ENCODE measurements at places on chromosomes 5 and 9.

DNA sequence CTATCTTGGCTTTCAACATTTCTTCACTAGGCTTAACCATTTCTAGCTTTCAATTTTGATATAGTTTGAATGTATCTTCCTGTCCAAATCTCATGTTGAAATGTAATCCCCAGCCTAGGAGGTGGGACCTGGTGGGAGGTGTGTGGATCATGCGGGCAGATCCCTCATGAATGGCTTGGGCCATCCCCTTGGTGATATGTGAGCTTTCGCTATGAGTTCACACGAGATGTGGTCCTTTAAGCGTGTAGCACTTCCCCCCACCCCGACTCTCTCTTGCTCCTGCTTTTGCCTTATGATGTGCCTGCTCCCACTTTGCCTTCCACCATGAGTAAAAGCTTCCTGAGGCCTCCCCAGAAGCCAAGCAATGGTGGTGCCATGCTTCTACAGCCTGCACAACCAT is 40.6 kb downstream of the PHAX start:
- DNase-seq = no peak

DNA sequence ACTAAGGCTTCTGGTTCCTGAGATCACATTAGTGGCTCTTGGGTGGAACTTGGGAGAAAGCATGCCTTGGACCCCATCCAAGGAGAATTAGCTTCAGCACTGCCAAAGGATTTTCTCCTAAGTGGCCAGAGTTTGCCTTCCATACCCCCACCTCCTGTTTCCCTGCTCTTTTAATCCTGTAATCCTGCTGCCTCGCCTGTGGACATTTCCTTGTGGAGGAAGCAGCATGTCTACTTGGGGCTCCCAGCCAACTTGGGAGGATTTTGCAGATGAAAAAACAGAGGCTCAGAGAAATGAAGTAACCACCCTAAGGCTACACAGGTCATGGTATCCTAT is 1.6 kb downstream of the ARSI start:
- DNase-seq = no peak

DNA sequence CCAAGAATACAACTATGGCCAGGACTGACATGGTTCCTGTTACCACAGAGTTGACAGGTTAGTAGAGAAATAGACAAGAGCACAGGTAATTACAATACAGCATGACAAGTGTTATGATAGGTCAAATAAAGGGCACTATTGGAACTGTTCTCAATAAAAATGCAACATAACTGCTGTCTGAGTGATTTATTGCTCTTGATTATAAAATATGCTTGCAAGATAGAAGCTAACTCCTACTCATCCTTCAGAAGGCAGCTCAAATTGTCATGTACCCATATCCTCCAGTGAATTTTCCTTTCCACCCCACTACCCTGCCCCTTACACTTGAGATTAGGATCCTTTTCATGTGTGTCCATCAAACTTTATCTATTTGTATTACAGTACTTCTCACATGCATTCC is 35.1 kb upstream of the ATG10 start:
- no peak for DNase-seq

DNA sequence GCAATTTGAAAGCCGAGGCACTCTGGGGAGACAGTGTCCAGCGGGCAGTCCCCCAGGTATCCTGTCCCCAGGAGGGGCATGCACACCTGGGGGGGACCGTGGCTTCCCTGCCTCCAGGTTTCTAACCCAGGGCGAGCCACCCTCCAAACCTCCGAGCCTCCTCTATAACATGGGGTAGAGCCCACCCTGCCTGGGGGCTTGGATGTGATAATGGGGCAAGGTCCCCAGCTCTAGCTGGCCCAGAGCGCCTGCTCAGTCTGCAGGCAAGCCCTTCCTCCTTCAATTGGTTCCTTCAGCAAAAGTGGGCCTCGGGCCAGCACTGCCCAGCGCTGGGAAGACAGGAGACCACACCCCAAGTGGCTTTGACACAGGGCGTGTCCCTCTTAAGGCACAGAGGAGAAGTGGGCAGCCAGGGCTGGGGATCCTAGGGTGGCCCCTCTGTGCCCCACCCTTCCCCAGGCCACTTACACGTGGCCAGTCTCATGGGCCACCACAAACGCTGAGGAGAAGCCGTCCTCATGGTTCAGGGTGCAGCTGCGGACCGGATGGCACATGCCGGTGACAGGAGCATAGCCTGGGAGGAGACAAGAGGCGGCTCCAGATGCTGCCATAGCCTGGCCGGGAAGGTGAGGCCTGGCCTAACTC is 94.3 kb downstream of the ZNF354C start:
- no peak for DNase-seq

DNA sequence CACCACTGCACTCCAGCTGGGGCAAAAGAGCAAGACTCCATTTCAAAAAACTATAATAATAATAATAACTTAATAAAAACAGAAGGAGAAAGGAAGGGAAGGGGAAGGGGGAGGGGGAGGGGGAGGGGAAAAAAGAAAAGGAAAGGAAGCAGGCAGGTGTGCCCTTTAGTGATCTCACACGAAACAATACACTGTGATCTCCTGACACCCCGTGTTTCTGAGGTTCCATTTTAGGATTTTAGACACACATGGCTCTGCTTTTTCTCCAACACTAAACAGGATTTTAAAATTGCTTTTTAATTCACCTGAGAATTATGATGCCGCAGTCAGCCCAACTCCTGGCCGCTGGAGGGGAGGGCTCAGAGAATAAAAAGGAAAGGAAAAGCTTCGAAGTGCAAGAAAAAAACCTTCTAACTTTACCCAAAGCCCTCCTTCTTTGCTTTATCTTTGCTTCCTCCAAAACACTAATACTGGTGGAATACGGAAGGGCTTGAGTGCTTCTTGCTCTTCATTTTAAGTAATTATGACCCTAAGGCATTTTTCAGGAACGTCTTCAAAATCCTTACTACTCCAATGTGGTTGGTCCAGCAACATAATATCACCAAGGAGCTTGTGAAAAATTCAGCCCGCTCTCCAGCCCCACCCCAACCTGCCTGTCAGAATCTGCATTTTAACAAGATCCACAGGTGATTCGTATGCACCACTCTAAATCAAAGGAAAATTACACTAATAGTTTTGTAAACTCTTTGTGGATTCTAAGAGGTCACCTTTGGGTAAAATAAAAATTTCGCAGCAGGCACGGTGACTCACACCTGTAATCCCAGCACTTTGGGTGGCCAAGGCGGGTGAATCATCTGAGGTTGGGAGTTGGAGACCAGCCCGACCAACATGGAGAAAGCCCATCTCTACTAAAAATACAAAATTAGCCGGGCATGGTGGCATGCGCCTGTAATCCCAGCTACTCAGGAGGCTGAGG is 66.0 kb downstream of the MYO10 start:
- no peak for DNase-seq

- DNase-seq = no peak
Observed at GRCh38 chr9:133347515-133347984, 381 bp downstream of the MED22 start.

- DNase-seq = no peak
Observed at GRCh38 chr5:28743025-28743715, 1704.8 kb upstream of the CDH9 start.

- DNase-seq = no peak
Observed at GRCh38 chr9:137745541-137745991, 126.8 kb downstream of the EHMT1 start.

DNA sequence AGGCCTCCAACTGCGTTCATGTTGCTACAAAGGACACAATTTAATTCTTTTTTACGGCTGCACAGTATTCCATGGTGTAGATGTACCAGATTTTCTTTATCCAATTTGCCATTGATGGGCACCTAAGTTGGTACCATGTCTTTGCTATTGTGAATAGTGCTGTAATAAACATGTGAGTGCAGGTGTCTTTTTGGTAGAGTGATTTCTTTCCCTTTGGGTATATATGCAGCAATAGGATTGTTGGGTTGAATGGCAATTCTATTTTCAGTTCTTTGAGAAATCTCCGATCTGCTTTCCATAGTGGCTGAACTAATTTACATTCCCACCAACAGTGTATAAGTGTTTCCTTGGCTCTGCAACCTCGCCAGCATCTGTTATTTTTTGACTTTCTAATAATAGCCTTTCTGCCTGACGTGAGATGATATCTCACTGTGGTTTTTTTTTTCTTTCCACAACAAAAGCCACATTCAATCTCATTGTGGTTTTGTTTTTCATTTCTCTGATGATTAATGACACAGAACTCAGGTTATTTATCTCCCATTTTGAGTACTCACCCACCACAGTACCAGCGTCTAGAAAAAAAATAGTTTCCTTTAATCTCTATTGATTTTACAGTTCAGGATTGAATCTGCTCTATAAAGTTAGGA is 21.9 kb downstream of the ARRDC3 start:
- DNase-seq = no peak

DNA sequence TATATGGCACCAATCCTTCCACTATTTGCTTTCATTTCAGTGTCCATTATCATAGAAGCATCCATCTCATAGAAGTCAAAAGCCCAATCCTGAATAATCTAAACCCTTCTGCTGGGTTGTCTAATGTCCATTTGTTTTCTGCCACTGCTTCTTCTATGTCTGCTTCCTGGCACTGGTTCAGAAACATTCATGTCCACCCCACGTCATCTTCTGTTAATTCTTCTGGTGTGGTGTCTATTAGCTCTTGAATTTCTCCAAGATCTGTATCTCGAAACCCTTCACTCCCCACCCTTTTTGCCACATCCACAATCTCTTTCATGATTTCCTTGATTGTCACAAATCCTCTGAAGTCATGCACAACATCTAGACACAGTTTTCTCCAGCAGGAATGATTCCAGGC is 23.2 kb upstream of the GOLGA1 start:
- no peak for DNase-seq

GRCh38 chr9:76676857-76677256 is 87.4 kb upstream of the PCA3 start:
- no peak for DNase-seq

- no peak for DNase-seq
Observed at GRCh38 chr9:131481441-131482342, 21.0 kb upstream of the POMT1 start.

DNA sequence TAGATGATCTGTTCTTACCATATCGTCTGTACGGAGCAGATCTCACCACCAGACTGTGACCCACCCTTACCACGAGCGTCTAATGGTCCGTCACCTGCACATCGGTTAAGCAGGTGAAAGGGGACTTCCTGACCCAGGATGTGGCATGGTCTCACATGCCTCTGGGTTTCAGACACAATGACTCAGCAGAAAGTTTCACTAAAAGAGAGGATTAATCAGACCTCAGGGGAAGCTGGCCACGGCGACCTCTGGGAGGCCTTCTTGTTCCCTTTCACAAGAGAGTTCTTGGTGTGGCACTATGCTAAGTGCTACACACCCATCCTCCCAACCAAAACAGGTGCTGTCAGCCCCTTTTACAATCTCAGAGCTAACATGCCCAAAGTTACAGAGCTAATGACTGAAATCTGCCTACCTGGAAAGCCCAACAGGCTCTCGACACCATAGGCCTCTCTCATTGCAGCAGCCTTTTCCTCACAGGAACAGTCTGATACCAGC is 41.6 kb downstream of the ADAMTS12 start:
- DNase-seq = peak; percentile 2

DNA sequence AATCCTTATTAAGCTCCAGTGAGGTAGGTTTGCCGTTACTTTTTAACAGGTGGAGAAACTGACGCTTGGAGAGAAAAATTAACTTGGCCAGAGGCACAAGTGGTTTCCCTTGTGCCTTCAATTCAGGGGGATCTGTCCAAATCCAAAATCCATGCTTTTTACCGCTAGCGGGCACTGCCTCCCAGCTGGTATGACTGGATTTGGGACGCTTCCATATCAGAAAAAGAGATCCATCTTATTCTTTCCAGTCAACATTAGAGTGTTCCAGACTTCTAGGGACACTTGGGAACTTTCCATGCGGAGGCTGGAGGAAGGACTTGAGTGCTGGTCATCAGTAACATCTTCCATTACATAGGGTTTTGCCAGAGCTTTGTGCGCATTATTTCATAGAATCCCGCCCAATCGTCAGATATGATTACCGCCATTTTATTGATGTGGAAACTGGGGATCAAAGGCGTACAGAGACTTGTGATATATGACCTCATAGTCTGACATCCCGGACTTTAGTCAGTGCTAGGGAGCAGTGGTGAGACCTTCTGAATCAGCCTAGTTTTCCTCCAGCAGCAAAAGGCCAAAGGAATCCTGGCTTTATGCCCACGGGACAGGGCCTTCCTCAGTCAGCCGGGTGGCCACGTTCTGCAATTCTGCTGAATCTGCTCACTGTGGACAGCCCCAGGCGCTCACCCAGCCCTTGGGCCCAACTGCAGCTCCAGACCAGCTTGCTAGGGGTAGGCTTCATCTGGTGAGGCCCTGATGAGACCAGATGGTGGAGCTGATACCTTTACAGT is 1.1 kb upstream of the GNPDA1 start:
- DNase-seq = no peak

- DNase-seq = no peak
Observed at GRCh38 chr5:9919306-9920030, 289.3 kb upstream of the TAS2R1 start.

- DNase-seq = no peak
Observed at GRCh38 chr5:54317511-54318260, 7.3 kb upstream of the ARL15 start.

DNA sequence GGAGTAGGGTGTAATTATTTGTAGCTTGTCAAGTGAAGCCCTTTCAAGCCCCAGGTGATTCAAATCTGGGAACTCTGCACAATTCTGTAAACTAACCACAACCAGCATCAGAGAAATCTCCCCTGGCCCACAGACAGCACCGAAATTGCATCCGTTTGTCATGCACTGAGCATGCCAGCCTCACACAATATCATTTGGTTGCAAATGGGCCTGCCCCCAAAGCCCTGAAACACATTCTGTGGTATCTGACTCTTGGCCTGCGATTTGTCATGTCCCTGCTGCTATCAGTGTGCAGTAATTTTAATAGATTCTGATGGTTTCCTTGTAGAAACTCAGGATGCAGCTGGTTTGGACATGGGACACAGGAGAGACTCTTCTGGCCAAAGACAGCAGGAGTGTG is 35.3 kb downstream of the SNX24 start:
- DNase-seq = no peak

GRCh38 chr5:43221502-43221901 is 29.5 kb downstream of the NIM1K start:
- no peak for DNase-seq

DNA sequence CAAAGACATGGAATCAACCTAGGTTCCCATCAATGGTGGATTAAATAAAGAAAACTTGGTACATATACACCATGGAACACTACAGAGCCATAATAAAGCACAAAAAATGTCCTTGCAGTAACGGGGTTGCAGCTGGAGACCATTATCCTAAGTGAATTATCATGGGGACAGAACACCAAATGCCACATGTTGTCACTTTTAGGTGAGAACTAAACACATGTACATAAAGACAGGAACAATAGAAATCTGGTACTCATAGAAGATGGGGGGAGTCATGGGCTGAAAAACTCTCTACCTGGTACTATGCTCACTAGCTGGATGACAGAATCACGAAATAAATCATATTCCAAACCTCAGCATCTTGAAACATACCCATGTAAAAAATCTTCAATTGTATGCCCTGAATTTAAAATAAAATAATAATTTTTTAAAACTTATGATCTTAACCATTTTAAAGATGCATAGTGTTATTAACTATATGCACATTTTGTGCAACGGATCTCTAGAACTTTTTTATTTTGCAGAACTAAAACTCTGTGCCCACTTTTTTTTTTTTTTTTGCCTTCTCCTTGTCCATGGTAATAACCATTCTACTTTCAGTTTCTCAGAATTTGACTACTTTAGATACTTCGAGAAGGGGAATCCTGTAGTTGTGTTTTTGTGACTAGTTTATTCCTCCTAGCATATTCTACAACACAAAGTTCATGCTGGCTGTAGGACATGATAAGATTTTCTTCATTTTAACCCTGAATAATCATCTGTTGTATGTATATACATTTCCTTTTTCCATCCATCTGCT is 1081.6 kb upstream of the ACO1 start:
- DNase-seq = no peak
